Thyroid gland (tissue), 4 donors: ENCODE measurements at places on chromosomes 3 and 15. TPM values are rescaled to one million over a fixed set of nuclear protein-coding genes. Genes with fewer than 3 reads are reported as not detected.

DNA sequence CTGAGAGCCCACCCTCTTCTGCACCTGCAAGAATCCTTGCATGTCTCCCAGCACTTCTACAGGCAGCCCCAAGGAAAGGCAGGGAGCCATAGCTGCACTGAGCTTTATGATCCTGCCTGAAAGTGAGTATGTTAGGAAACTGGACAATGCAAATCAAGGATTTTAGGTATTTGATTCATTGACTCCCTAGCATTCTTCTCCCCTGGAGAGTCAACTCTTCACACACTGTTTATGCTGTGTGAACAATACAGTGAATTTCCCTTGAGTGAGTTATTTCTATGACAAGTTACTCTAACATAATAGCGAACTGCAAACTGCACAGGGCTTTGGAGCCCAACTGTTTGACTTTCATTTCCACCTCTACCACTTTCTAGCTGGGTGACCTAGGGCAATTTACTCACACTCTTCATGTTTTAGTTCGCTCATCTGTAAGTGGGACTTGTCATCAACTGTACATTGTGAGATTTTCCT, 96.0 kb upstream of the PHLDB2 start:
- peak overlapping the region; percentile 47 for H3K27ac ChIP-seq
- no peak for DNase-seq
- no peak overlapping the region for H3K4me3 ChIP-seq

DNA sequence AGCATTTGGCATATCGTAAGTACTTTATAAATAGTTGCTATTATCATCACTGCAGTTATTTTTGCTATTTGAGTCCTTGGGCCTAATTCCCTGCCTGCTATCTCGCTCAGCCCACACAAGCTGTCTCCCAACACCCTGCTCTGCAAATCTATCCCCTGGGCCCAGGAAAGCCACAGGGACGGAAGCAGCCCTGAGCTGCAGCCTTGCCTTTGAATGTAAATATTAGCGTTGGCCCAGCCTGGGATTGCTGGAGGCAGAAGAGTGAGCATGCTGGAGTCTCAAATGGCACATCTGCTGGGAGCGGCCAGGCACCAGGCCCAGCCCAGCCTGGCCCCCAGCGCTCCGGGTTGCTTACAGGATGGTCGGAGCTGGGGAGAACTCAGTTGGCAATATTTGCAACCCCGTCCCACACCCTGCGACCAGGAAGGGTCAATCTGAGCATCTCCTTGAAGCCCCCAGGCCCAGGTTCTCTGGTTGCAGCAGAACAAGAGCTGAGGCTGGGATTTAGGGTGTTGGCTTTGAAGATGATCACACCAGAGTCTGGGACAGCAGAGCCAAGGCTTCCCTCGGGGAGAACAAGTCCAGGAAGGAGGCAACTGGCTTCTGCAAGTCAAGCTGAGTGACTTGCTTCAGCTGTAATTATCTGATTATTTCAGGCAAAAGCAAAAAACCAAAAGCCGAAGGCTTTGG, 529.6 kb downstream of the SHQ1 start:
- no peak overlapping the region for H3K27ac ChIP-seq
- H3K4me1 ChIP-seq: no peaks in the 10 kb centered on the region
- H3K4me3 ChIP-seq: no peak overlapping the region
- H3K27me3 ChIP-seq: no peaks in the 10 kb centered on the region

DNA sequence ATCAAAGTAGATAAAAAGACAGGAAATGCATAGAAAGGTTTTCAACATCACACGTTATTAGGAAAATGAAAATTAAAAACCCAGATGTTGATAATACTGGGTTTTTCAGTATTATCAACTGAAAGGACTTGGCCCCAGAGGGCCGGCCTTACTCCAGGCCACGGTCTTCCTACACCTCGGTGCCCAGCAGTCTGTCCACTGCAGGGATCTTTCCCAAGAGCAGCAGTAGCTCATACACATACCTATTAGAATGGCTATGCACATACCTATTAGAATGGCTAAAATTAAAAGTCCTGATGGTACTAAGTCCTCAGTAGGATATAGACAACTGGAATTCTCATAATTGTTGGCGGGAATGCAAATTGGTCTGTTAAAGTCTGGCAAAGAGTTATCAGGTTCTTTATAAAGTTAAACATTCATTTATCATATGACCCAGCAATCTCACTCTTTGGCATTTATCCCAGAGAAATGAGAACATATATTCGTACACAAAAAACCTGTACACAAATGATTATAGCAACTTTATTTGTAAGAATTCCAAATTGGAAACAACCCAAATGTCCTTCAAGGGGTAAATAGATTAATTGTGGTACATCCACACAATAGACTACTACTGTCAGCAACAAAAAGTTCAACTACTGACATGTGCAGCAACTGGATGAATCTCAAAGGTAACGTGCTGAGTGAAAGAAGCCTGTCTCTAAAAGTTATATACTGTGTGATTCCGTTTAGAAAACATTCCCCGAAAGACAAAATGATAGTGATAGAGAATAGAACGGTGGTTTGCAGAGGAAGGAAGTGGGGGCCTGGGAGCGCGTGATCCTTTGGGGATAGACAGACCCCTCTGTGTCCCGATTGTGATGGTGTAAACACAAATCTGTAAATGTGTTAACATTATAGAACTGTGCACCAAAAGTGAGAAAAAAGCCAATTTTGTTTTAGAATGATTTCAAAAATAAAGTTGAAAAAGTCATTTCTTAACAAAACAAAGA, 62.3 kb downstream of the MCTP2 start:
- no peaks in the 10 kb centered on the region for H3K27me3 ChIP-seq
- H3K4me3 ChIP-seq: no peak overlapping the region
- no peak for DNase-seq

DNA sequence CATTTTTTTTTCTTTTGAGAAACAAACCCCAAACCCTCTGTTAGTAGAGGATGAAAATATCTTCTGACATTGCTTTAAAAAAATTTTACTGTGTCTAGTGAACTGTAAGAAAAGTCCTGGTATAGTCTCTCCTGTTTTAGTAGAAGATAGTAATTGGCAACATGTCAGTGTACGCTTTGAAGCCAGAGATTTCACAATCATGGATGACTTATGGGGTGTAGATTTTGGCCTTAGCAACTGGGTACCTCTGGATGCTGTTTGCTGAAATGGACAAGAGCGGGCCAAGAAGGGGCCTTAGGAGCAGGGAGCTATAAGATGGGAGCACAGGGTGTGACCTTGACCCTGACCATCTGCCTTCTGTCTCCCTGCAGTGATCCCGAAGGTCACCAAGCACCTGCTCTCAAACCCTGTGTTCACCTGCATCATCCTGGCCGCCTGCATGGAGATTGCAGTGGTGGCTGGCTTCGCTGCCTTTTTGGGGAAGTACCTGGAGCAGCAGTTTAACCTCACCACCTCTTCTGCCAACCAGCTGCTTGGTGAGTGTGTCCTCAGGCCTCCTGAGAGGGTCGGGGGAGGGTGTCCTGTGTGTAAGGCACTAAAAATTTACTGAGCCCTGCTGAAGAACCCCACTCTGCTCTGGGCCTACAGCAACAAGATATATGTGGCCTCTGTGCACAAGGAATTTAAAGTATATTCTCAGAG, 266.7 kb downstream of the SLCO3A1 start:
- DNase-seq: peak; percentile 3
- no peaks in the 10 kb centered on the region for H3K27me3 ChIP-seq
- H3K27ac ChIP-seq: no peak overlapping the region
- H3K4me1 ChIP-seq: no peaks in the 10 kb centered on the region

- no peaks in the 10 kb centered on the region for H3K27me3 ChIP-seq
- no peak overlapping the region for H3K27ac ChIP-seq
- no peaks in the 10 kb centered on the region for H3K36me3 ChIP-seq
- no peak overlapping the region for H3K4me3 ChIP-seq
- peaks cover 8% of the 10 kb centered on the region for H3K4me1 ChIP-seq
- peak; percentile 21 for DNase-seq
Measured at GRCh38 chr15:63896336-63897115, 62.8 kb upstream of the HERC1 start.

- no peaks in the 10 kb centered on the region for H3K4me1 ChIP-seq
- H3K4me3 ChIP-seq: no peak overlapping the region
- no peaks in the 10 kb centered on the region for H3K36me3 ChIP-seq
- H3K27ac ChIP-seq: no peak overlapping the region
- H3K27me3 ChIP-seq: no peaks in the 10 kb centered on the region
Measured at GRCh38 chr15:101539492-101539891, 50.0 kb upstream of the PCSK6 start.

DNA sequence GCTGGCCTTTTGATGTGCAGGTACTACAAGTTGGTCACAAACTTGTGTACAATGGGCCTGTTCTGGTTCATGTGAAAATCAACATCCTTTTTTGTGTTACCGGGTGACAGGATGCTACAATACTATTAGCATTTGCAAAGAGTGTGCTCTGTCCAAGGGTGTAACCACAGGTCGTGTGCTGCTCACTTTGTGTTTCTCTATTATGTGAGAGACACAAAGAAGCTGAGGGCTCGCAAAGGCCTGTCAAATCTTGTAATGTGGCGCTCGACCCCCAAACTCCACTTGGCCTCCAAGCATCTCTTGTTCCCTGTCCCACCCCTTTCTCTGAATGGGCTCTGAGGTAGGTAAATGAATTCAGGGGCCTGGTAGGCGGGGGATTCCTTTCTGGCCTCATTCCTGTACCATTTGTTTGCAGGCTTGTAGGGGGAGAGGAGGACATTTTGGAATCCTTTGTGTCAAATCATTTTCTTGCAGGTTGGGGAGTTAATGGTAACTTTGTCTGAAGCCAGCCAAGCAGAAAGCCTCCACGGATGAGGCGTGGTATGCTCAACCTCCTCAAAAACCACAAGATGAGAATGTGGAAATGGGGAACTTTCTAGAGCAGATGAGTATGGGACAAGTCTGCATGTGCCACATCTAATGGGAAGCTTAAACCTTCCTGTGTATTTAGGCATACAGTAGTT, 109.1 kb downstream of the OPA1 start:
- H3K27me3 ChIP-seq: no peaks in the 10 kb centered on the region
- no peak overlapping the region for H3K27ac ChIP-seq
- H3K4me1 ChIP-seq: no peaks in the 10 kb centered on the region
- no peak for DNase-seq

DNA sequence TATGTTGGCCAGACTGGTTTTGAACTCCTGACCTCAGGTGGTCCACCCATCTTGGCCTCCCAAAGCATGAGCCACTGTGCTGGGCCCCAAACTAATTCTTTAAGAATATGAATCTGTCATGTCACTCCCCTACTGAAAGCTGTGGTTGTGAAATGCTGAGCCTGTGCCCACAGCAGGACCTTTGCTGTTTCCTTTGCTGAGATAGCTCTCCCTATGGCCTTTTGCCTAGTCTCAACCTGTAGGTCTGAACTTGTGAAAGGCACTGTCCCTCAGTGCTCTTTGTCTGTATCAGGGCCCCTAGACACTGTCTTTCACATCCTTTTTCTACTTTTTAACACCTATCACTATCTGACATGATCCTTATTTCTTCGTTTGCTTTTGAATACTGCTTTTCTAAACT, 62.7 kb upstream of the CCR4 start:
- no peaks in the 10 kb centered on the region for H3K36me3 ChIP-seq
- H3K27me3 ChIP-seq: no peaks in the 10 kb centered on the region
- H3K4me3 ChIP-seq: no peak overlapping the region
- no peak for DNase-seq
- no peaks in the 10 kb centered on the region for H3K4me1 ChIP-seq
- no peak overlapping the region for H3K27ac ChIP-seq

DNA sequence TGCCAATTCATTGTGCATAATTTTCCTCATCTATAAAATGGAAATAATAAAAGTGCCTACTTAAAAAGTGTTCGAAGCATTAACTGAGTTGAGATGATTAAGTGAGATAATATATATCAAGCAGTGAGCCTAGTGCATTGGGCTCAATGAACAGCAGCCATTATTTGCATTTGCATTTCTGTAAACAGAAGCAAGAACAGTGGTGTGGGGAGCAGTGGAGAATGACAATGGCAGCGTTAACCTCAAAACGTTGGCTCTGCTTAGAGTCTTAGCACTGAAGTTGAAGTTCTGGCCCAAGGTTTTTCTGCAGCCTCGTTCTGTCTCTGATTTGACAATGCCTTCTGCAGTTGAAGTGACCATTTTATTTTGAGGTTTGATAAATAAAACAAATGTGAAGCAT, 466.3 kb upstream of the ONECUT1 start:
- no peaks in the 10 kb centered on the region for H3K36me3 ChIP-seq
- DNase-seq: no peak
- no peaks in the 10 kb centered on the region for H3K4me1 ChIP-seq

GRCh38 chr3:120820748-120821147, 78.2 kb downstream of the GTF2E1 start:
- peaks cover 40% of the 10 kb centered on the region for H3K4me1 ChIP-seq
- H3K27me3 ChIP-seq: no peaks in the 10 kb centered on the region
- H3K27ac ChIP-seq: peak overlapping the region; percentile 38
- H3K36me3 ChIP-seq: no peaks in the 10 kb centered on the region
- H3K4me3 ChIP-seq: no peak overlapping the region

- no peaks in the 10 kb centered on the region for H3K27me3 ChIP-seq
- no peak overlapping the region for H3K4me3 ChIP-seq
- DNase-seq: no peak
- peaks cover 51% of the 10 kb centered on the region for H3K4me1 ChIP-seq
- no peaks in the 10 kb centered on the region for H3K36me3 ChIP-seq
Measured at GRCh38 chr3:37624276-37624675, 237.4 kb upstream of the CTDSPL start.

- H3K27ac ChIP-seq: no peak overlapping the region
- H3K4me1 ChIP-seq: no peaks in the 10 kb centered on the region
- no peak for DNase-seq
- no peaks in the 10 kb centered on the region for H3K27me3 ChIP-seq
Measured at GRCh38 chr15:83764201-83764838, 110.4 kb downstream of the ADAMTSL3 start.

- no peaks in the 10 kb centered on the region for H3K27me3 ChIP-seq
- H3K4me3 ChIP-seq: no peak overlapping the region
- DNase-seq: no peak
- no peaks in the 10 kb centered on the region for H3K36me3 ChIP-seq
- H3K27ac ChIP-seq: no peak overlapping the region
Measured at GRCh38 chr3:100637197-100637631, 27.8 kb downstream of the ADGRG7 start.

Gene ERC2
- total RNA-seq: 7.3 TPM

Gene CRYBG3
- total RNA-seq: 68.4 TPM
